ENCODE measurements at places on chromosomes 16 and 17.

- no peak for DNase-seq
Observed at GRCh38 chr16:22008215-22009059, 526 bp downstream of the MOSMO start.

- no peak for DNase-seq
Observed at GRCh38 chr16:69402439-69402838, 16.6 kb upstream of the TERF2 start.

DNA sequence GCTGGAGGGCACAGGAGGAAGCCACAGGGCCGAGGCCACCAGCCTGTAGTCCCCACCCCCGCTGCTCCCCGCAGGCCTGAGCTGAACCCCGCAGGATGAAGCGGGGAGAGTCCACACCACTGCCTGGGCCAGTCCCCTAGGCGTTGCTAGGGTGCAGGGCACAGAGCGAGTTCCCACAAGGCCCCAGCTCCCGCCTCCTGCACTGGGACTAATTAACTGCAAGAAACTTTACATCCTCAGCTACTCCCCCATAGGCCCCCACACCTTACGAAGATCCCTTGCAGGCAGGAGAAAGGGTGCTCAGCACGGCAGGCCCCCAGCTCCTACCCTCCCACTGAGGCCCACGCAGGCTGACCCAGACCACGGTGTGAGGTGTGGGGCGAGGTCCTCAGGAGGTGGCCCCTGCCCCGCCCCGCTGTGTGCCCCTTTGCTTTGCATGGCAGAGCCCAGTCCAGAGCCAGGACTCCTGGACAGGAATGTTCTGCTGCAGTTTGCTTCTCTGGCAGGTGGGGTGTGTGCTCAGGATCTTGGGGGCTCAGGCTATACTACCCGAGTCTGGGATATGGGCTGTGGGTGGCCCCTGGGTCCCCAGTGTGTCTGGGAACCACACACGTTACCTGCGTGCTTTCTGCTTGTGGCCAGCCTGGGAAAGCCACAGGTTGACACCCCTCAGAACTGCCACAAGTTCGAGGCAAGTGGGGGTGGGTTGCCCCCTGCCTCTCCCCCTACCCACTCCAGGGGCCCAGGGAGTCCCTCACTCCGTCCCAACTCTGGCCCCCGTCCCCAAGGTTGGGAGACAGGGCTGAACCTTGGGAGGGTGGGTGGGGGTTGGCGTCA is 1.2 kb downstream of the GNG13 start:
- DNase-seq, result no peak

GRCh38 chr16:85728879-85729278 is 22.0 kb downstream of the C16orf74 start:
- no peak for DNase-seq

GRCh38 chr17:7781429-7781828 is 52.6 kb upstream of the KDM6B start:
- no peak for DNase-seq

GRCh38 chr17:63911657-63912100 is 621 bp upstream of the CSHL1 start:
- DNase-seq, result peak; percentile 34

- no peak for DNase-seq
Observed at GRCh38 chr16:78823027-78823426, 723.6 kb downstream of the WWOX start.

DNA sequence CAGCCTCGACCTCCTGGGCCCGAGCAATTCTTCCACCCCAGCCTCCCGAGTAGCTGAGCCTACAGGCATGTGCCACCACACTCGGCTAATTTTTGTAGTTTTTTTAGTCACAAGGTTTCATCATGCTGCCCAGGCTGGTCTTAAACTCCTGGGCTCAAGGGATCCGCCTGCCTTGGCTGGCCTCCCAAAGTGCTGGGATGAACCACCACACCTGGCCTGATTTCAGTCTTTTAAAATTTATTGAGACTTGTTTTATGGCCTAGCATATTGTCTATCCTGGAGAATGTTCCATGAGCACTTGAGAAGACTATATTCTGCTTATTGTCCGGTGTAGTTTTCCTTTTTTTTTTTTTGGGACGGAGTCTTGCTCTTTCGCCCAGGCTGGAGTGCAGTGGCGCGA is 18.5 kb downstream of the DNAI2 start:
- DNase-seq, result no peak

DNA sequence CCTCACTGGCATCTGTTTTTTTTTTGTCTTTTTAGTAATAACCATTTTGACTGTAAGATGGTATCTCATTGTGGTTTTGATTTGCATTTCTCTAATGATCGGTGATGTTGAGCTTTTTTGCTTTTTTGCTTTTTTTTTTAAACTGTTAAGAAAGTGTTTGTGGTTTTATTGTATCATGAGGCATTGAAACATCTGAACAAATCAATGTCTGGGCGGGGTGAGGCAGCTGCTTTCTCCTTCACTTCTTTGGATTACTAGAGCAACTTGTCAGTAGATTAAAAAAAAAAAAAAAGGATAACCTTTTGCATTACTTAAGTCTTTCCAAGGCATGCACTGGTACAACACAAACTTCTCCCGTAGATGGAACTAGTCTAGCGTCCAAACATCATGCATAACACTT is 191.7 kb downstream of the CEP112 start:
- DNase-seq, result no peak

GRCh38 chr16:84585886-84586285 is 32.0 kb downstream of the COTL1 start:
- DNase-seq, result no peak
